Activated CD8-positive, alpha-beta memory T cell treated with anti-CD3 and anti-CD28 coated beads, Interleukin-2, amount 50 U/mL, for 48 hours (primary cell): ENCODE measurements at places on chromosomes 3 and 15.

GRCh38 chr3:135633078-135633477, 332.4 kb upstream of the PPP2R3A start:
- no peak for DNase-seq

GRCh38 chr3:55868347-55868746, 381.2 kb upstream of the WNT5A start:
- no peak for DNase-seq

GRCh38 chr3:159902546-159903314, 85.9 kb upstream of the IL12A start:
- no peak for DNase-seq

- DNase-seq = no peak
Measured at GRCh38 chr3:20462723-20463122, 276.7 kb upstream of the SGO1 start.

DNA sequence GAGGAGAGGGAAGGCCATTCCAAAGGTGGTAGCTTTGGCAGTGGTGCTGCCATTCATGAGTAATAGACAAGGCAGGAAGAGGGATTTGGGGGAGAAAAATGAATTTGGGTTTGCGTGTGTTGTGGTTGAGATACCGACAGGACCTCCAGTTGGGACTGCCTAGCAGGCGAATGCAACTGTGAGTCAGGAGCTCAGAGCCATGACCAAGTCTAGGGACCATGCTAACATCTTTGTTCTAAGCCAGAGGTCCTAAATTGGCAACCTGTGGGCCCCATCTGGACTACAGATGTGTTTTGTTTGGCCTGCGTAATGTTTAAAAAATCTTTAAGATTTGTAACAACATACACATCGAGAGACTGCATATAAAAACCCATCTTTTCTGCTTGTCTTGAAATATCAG, 61.6 kb downstream of the SAMMSON start:
- no peak for DNase-seq

- no peak for DNase-seq
Measured at GRCh38 chr15:65873256-65873655, 4.0 kb downstream of the RAB11A start.
